ENCODE measurements at places on chromosomes 2 and 18.

DNA sequence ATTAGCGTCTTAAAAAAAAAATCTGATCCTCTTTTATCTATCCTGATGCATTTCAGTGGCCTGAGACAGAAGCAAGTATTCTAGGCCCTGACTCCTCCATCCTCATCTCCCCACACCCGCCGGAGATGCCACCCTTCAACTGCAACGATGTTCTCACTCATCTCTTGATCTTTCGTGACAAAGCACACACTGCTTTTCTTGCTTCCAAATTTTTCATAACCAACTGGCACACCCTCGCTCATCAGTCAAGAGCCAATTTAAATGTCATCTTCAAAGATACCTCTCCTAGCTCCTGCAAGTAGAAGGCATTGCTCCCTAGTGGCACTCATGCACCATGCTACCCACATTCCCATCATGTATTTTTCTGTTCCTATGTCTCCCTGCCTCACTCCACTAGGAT is 115.0 kb downstream of the STK39 start:
- DNase-seq = no peak

GRCh38 chr2:222296911-222297599 is 1.7 kb downstream of the PAX3 start:
- no peak for DNase-seq

DNA sequence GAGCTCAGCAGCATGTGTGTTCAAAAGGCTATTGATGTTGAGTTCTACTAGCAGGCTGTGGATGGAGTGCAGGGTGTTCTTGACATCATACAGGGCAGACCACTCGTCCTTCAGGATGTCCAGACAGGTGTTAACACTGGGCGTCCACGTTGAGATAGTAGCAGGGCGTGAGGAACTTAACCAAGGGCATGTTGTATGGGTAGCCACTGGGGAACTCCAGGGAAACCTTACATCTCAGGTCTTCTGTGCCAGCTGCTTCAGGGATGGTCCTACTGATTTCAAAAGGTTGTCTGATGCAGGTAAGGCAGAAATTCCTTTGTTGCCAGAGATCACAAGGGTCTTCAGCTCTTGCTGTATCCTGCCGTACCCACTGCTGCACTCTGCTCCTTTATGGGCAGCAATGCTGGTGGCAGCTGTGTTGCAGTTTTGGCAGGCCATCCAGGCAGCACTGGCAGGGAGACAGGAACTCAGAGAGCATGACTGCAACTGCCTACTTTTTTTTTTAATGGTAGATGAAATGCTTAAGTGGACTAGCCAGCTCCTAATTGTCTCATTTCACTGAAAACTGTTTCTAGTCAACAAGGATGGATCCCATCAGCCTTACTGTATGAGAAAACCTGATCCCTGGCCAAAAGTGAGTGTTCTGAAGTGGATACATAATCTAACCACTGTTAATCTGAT is 32.4 kb upstream of the RBBP8 start:
- no peak for DNase-seq

GRCh38 chr2:98771721-98772524 is 41.0 kb upstream of the MGAT4A start:
- DNase-seq = no peak

DNA sequence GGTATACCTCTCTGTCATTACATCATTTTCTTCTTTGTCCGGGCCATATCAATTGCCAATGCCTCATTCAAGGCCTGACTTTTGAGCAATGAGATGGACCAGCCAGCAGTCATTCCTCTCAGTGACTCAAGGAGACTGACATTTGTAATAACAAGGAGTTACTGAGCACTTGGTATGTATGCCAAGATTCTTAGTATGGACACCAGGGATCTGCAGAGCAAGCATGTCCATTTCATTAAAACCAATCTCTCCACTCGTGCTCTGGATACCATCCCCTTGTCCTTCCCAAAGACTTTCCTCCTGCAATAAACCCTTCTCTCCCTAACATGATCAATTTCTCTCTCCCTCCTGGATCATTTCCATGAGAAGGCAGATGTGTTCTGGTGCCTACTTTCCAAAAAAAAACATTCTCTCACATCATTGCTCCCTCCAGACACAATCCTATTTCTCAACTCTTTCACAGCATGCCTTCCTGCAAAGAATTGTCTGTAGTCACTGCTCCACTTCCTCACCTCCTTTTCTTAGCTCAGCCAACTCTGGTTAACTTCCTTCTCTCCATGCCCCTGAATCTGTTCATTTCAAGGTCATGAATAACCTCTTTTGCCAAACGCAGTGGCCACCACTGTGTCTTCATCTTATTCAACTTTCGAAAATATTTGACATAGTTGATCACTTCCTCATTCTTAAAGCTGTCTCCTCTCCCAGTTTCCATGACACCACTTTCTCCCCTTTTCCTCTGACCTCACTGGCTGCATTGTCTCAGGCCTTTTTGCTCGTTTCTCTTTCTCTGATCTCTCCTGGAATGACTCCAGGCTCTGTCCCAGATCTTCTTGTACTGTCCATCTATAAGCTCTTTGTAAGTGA is 102.8 kb upstream of the CYP1B1 start:
- DNase-seq = no peak

- DNase-seq = no peak
Measured at GRCh38 chr2:196335221-196335634, 163.8 kb upstream of the STK17B start.

DNA sequence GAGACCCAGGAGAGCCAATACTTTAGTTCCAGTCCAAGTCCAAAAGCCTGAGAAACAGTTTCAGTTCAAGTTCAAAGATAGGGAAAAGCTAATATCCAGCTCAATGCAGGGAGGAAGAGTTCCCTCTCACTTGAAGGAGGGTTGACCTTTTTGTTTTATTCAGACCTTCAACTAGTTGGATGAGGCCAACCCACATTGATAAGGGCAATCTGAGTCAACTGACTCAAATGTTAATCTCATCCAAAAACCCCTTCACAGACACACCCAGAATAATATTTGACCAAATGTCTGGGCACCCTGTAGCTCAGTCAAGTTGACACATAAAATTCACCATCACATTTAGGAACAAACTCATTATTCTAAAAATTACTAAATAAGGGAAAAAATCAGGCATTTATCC is 246.8 kb downstream of the METTL4 start:
- no peak for DNase-seq

DNA sequence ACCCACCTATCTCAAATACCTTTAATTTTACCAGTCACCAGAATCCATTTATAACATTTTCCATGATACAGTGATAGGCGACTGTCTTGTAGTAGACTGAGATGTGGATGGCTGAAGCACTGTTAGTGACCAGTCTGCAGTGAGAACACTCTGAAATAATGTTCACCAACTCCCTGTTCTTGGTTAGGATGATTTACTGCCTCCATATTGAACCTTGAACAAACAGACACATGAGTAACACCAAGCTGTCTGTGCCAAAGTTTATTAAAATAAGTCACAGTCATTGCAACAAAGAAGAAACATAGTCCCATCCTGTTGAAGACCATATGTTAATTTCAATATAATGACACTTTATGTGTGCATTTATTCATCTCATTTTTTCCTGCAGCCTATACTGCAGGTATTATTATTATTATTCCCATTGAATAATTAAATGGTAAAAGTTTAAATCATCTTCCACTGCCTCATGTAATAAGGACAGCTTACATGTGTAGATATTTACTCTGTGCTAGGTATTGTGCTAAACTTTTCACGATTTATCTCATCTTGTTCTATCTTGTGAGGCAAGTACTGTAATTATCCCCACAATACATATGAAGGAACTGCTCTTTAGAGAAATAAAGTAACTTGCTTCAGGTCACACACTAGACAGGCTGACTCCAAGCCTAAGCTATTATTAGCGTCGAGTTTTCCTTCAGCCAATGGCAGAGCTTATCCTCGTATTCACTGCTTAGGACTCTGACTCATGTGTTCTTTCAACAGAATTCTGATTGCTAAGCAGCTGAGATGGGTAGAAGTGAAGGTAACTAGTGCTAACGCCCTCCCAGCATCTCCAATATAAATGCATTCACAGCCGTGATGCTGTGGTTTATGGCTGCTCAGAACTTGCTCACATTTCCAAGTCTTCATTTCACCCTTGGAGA is 62.5 kb downstream of the ONECUT2 start:
- no peak for DNase-seq

DNA sequence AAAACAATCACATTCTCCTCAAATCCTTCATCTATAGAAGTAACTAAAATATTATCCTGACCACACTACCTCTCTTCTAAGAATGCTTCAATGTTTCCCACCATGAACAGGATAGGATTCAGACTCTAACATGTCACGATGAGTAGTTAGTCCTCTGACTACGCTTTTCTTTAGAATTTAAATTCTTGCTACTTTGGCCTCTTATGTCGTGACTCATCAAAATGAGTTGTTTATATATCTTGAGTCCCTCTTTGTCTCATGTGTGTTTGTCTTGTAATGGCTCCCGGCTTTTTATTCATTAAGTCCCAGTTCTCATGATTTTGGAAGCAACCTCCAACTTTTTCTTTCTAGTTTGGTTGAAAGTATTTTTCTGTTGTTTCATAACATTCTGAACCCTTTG is 1289.2 kb downstream of the DSC3 start:
- no peak for DNase-seq

DNA sequence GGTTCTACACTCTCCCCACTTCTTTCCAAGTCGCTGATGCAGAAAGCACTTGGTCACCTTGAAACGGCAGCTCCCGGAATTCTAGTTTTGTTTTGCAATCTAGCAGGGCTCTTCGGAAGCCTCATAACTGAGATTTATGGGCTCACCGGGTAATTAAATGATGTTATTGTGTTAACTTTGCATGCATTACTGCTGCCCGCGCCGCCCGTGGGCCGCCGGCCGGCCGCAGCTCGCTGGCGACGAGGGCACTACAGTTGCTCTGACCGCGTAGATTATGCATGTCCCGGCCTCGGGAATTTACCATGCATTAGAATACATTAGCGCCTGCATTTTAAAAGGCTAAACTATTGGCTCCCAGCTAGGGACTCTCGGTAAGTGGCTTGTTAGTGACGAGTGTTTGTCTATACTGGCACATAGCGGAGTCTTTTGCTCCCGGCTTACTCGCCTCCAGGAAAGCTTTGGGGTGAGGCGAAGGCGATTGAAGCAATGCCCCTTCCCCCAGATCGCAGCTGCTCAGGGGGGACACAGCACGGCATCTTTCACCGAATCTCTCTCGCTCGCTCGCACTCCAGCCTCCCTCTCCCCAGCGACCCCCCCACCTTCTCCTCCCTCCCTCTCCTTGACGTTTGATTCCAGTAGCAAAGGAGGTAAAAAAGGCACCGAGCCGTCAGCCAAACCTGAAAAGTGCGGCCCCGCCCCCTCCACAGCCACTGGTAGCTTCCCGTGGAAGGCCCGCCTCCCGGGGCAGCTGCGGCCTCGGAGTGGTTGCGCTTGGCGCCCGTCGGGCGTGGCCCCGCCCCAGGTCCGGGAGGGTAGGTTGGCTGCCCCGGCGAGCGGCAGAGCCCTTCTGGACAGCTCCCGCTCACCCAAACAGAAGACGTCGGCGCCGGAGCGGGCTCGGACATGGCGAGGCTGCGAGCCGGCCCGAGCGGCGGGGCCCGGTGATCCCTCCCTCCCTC is at the start of gene ONECUT2:
Gene ONECUT2, plus strand, starts transcription at position 839 of the 959 bp plus-strand sequence. CDS start 343 bp downstream, outside the sequence.
- peak; percentile 51 for DNase-seq

- no peak for DNase-seq
Measured at GRCh38 chr2:171083451-171083850, 77.2 kb downstream of the TLK1 start.
